Upper lobe of left lung (tissue), 6 donors: ENCODE measurements at places on chromosomes 16 and 17. TPM values are rescaled to one million over a fixed set of nuclear protein-coding genes. Genes with fewer than 3 reads are reported as not detected.
A peak's percentile ranks its signal among the peaks of the same experiment; 100 is the strongest.

KRT9 gene
- total RNA-seq: not detected

TBC1D28 gene
- not detected for total RNA-seq

PHB1 gene
- total RNA-seq: 144 TPM

- DNase-seq: no peak
Measured at GRCh38 chr16:50234771-50235556, 31.4 kb upstream of the ADCY7 start.

DNA sequence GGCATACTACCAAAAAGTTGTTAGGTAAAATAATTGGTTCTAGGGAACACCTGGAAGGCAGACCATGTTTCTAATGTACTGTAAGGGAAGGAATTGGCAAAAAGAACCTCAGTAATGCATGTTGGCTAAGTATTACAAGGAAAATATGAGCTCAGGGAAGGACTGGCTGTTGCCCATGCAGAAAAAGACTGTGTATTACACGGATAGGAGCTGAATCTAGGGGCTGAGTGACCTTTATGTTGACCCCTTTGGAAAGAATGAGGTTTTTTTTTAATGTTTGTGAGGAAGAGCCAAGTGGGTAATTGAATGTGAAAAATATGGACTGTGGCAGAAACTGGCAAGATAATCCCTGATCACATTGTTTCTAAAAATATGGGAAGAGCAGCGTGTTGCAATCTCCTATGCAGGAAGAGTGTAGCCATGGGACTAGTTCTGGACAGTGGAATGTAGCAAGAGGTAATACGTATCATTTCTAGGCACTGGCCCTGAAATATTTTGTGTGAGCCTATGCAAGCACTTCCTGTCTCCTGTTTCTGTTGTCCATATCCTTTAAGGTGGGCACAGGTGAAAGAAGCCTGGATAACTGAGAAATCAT is 95.1 kb upstream of the CNTNAP4 start:
- no peak for DNase-seq

DNA sequence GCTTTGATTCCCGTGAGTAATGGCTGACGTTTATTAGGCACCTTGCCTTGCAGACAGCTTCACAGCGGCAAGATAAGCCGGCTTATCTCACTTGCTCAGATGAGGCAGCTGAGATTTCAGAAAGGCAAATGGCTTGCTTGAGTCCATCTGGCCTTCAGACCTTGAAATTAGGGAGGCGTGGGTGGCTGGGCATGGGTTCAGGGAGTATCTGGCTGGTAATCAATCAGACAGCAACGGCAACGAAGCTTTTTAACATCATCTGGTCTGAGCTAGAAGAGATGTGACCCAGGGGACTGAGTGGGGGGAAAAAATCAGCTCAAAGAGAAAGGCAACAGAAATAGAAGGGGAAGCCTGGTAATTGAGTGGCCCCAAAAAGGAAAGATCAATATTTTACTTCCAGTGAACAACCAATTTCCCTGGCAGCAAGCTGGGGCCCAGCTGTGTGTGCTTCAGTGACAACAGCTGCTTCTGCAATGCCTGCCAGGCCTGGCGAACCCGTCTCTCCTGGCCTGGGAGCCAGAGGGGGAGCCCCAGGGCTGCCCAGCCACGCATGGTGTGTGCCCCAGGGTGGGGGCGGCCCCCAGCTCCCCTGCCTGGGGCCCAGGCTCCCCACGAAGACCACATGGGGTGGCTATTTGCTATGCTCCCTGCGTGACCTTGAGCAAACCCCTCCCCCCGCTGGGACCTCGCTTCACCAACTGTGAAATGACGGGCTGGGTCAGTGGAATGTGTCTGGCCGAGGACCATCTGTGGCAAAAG is 34.0 kb downstream of the RAB11FIP4 start:
- peak; percentile 65 for DNase-seq

GRCh38 chr16:4360538-4361021 is 9.5 kb upstream of the PAM16 start:
- peak; percentile 58 for DNase-seq

- DNase-seq: no peak
Measured at GRCh38 chr17:77609553-77610517, 348.7 kb upstream of the TNRC6C start.
